ENCODE measurements at places on chromosomes 6 and 20. TPM values are rescaled to one million over a fixed set of nuclear protein-coding genes. Genes with fewer than 3 reads are reported as not detected.

DNA sequence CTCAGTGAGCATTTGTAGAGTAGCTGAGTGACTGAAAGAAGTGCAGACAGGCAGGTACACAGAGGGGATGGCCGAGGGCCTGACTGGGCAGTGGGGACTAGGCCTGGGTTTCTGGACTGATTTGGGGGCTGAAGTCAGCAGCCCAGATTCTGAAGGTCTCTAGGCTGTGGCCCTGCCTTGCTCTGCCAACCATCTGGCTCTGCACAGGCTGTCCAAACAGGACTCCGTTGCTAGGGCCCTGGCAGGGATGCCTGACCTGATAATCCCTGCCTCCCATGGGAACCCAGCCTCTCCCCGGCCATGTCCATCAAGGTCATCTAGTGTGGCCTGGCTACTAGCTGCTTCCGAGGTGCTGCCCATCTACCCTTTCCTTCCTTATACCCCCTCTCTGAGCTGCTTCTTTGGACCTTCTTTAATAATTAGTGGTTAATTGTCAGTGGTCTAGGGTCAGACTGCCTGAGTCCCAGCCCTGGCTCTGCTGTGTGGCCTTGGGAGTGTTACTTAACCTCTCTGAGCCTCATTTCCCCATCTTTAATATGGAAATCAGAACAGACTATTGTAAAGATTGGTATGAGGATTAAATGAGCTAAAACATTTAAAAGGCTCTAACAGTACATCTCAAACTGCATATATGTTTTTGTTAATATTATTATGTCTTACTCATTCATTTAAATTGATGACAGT, 137.9 kb downstream of the VEGFA start:
- DNase-seq, result no peak

GRCh38 chr6:48449002-48449401, 338.0 kb upstream of the PTCHD4 start:
- no peak for DNase-seq

GRCh38 chr6:165340532-165340931, 31.1 kb upstream of the C6orf118 start:
- no peak for DNase-seq

GRCh38 chr6:104531646-104532045, 328.1 kb downstream of the HACE1 start:
- no peak for DNase-seq

DNA sequence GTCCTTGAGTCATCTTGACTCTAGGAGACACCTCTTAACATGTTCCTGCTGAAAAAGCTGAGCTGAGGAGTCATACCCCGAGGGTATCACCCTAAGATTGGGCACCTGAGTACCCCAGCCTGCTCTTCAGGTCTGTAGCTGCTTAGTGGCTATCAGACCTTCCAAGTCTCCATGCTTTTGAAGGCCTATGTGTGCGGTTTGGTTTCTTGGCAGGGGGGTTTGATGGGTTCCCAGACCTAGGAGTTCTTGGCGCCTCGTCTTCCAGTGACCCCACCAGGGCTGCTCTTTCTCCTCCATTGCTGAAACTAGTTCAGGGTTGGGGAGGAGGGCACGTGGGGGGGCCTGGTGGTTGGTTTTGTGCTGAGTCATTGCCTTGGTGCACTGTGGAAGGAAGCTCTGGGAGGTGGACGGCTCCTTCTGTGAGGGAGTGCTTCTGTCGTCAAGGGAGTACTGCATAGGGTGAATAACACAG, 20.1 kb downstream of the IGF2R start:
- no peak for DNase-seq

DNA sequence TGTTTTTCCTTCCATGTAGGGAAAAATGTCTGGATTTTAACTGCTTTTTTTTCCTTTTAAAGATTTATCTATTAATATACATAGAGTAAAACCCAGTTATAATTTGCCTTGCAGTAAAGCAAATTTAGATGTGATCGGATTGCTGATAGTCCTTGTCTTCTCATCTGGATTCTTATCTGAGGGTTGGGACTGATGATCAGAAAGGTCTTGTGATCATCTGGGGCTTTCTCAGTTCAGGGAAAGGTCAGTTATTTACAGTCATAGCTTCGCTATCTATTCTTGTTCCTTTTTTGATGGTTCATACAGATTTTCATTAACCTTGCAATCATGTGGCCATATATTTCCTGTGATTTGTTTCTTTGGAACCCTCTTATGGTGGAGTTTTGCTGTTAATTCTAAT, 63.8 kb upstream of the CLDN20 start:
- no peak for DNase-seq

- DNase-seq, result no peak
These were observed 6.6 kb upstream of the GFRA4 start for GRCh38 chr20:3669710-3670367.

- DNase-seq, result peak; percentile 75
These were observed 85.1 kb downstream of the CLIC5 start for GRCh38 chr6:45930420-45931040.

DNA sequence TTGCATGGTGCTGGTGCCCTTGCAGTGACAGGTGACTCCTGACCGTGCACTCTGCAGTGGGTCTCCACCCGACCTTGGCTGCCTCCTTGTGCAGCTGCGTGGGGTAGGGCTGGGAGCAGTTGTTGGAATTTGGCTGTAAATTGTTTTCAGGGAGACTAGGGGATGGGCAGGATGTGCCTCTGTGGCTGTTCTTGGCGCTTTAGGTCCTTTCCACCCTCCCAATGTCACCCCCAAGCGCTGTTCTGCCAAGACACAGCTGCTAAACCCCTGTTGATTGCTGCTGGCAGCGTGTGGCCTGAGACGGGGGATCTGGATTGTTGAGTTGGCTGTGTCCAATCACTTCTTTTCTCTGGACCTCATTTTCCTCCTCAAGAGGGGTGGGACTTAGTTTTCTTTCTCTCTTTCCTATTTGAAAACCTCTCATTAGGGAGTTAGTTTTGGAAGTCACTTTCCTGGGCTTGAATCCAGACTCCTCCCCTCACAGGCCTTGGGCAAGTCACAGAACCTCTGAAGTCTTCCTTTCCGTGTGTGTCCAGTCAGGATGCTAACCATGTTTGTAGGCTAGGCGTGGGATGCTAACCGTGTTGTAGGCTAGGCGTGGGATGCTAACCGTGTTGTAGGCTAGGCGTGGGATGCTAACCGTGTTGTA, 8.5 kb downstream of the IGF2R start:
- DNase-seq, result no peak

DNA sequence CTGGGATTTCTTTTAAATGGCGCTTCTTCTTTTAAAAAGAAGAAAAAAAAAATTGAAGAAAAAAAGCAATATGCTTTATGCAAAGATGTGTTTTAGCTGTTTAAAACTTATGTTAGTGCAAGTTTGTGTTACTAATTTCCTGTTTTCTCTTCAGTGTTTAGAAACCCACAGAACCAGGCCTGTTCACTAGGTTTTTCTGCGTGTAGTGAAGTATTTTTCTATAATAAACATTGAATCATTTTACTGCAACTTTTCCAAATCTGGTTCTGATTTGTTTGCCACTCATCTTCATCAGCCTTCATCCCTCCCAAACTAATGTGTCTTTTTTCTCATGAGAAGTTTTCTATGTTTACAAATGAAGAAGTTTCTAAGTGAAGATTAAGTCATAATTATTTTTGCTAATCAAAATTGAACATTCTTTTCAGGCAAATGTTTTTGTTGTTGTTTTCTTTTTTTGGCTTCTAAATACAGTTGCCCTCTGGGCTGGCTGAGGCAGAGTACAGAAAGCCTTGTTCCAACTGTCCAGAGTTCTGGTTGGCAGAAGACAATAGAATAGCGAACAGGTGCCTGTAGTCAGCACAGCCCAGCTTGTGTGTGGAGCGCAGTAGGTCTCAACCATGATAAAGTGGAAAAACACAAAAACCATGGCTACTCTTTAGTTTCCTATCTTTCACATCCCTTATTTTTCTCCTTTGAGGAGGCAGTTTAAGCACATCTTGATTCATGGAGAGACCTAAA, 14.5 kb downstream of the ZNF76 start:
- DNase-seq, result no peak

- no peak for DNase-seq
These were observed 679.7 kb upstream of the ID4 start for GRCh38 chr6:19157486-19157885.

DNA sequence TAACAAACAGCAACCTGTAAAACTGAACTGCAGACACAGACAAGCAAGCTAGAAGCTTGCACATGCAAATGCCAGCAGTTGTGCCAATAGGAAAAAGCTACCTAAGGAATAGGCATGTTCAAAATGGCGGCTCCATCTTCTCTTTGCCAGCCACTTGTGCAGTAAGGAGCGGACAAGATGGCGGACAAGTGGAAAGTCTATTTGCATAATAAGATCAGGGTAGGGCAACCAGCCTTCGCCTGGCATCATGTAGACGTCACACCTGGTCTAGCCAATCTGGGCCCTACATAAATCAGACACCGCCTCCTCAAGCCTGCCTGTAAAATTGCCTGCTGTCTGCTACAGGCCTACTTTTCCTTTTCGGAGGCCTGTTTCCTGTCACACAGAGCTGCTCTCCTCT, 18.0 kb downstream of the C6orf52 start:
- DNase-seq, result no peak

GRCh38 chr6:117506180-117506835, 23.8 kb downstream of the DCBLD1 start:
- DNase-seq, result no peak

DNA sequence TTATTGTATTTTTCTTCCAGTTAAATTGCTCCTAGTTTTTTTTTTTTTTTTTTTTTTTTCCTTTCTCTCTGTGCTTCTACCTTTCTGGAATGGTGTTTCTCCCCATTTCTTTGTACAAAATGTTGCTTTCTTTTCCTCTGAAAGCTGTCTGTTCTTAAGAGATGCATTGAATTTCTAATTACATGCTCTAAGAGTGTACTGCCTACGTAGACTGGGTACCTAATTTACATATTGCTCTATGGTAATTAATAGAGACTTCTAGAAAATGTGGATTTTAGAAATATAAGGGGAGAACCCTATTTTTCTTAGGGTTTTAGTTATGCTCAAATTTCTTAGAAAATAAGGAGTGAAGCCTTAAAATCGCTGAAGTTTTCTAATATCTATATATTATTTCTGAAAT, 13.8 kb downstream of the KCNQ5 start:
- DNase-seq, result no peak

DNA sequence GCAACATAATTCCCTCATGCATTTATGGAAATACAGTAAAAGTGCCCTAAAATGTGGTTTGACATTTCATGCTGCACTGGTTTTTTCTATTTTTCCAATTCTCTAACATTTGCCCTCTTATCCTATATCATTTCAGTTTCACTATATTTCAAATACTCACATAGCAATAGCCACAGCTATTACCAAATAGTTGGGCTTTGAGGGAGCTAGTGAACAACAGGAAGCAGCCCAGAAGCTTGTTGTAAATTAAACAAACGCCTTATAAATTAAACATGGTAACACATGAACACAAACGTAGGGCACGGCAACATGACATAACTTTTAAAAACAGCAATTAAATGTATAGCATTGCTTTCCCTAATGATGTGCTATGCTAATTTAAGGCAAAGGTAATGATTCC, 469.0 kb downstream of the CDC5L start:
- no peak for DNase-seq

DNA sequence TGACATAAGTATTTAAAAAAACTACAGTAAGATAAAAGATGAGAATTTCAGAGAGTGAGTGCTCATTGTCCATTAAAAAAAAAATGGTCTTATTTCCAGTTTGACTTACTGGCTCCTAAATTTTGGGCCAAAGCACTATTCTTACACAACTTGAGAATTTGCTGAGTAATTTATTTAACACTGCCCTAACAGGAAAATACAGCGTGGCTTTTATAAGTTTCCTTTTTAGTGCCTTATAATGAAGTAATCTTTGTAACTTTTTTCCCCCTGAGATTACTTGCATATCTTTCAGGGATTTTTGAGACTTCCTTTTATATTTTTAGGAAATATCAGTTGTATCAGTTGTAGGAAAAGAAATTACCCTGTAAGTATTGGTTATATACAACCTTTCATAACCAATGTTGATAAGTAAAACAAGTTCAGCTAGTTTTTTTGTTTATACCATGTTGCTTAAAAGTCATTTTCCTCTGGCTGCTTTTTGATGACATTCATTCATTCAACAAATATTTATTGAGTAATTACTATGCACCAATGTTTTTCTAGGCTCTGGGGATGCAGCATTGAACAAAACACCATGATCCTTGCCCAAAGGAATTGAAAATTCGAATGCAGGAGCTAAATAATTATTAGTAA, 106.4 kb upstream of the SGK1 start:
- no peak for DNase-seq

DNA sequence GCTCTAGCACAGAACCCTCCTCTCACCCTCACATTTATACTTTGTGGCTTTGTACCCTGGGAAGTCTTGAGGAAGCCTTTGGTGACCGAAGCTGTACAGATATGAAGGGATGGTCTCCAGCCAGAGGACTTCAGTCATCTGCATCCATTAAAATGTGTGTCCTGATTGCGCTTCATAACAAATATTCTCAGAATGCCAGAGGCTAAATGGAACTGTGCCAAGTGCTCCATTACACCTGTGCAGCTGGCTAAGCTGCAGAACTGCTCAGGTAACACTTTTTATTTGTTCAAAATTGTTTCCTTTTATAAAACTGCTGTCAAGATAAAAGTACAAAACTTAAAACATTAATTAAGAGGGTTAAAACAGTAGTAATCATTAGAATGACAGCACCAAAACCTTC, 22.3 kb downstream of the TPBG start:
- no peak for DNase-seq

DNA sequence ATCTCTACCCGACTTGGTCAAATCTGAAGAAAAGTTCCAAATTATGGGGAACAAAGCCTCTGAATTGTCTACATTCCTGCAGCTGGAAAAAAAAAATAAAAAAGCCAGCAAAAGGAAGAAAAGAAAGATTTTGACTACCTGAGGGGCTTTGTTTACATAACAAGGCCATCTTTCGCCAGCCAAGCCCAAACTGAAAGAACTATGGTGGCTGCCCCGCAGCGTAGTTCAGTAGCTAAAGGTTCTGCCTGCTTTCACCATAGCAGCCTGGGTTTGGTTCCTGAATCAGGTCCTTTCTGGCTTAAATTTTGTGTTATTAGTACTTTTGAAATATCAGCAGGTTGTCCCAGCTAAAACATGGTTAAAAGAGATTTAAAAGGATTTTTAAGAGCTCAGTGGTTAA, 35.4 kb downstream of the ZNF133 start:
- DNase-seq, result no peak

- no peak for DNase-seq
These were observed 425.3 kb upstream of the BTBD3 start for GRCh38 chr20:11492386-11492785.

- DNase-seq, result no peak
These were observed 22.7 kb upstream of the TGM6 start for GRCh38 chr20:2358006-2358405.

Gene GMDS
- 15.0 TPM for total RNA-seq

Gene HLA-DOB
- total RNA-seq, result not detected

Gene RAD21L1
- total RNA-seq, result not detected

Gene HFE
- 15.8 TPM for total RNA-seq

Gene PRR3
- 8.0 TPM for total RNA-seq

Gene LAMP5
- not detected for total RNA-seq
